Germinal center (tissue), 1 donor: ENCODE measurements at places on chromosomes 5 and 9.

DNA sequence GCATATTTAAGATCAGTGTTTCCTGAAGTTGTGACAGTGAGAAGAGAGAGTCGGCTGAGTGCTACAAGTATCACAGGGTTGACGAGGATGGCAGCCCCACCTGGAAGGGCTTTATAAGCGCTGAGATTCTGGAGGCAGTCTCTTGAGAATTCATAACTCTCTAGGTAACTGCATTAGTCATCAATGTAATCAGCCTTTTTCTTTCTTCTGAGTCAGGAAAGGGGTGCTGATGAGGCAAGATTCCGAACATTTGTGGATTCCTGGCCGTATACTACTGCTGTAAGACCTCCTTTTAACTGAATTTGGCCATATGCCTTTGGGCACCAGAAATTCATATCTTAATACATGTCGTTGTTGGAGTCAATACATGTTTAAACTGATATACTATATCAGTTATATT is 6.6 kb upstream of the RNF20 start:
- no peak for DNase-seq

DNA sequence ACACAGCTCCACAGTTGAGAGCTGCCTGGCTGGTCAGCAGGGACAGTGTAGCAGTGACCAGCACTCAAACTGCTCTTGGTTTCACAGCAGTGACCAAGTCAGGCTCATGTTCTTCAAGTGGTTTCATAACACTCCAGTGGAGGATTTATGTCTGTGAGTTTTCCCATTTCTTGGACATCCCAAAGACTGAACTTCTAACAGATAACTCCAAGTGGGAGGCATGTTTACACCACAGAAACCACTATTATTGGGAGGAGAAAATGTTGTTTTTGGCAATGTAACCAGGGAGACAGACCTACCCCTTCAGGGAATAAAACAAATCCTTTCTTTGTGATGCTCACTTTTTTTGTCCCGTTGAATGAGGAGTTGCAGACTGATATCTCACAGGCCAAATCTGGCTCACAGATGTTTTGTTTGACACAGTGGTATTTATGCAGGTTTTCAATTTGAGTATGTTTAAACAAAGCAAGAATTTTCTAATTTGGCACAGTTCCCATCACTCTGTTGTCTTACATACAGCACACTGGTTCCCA is 141.5 kb downstream of the RMI1 start:
- DNase-seq: no peak

GRCh38 chr9:93278144-93278543 is 94.2 kb downstream of the WNK2 start:
- no peak for DNase-seq

DNA sequence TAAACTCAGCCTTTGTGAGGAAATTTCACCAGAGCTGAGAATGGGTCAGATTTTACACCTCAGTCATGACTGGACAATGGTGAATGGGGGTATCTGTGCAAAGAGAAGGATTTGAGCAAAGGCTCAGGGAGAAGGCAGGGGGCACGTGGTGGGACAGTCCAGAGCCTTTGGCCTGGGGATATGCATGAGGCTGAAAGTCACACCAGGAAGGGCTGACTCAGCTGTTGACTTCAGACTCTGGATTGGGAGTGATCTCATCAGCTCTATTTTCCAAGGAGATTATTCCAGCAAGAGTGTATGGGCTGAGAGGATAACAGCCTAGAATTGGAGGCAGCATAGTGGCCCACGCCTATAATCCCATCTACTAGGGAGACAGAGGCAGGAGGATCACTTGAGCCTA is 53.6 kb downstream of the SAXO1 start:
- no peak for DNase-seq

- DNase-seq: no peak
These were observed 87.6 kb downstream of the BASP1 start for GRCh38 chr5:17305017-17305416.

GRCh38 chr9:93577975-93578682 is 1.7 kb downstream of the PHF2 start:
- DNase-seq: no peak

GRCh38 chr5:21709770-21710169 is 1143.4 kb downstream of the CDH12 start:
- DNase-seq: no peak

- DNase-seq: no peak
These were observed 14.6 kb downstream of the HSPB3 start for GRCh38 chr5:54470128-54470527.

- DNase-seq: no peak
These were observed 71.8 kb upstream of the ADAMTS2 start for GRCh38 chr5:179417016-179417415.

- no peak for DNase-seq
These were observed 60.7 kb downstream of the PRRT1B start for GRCh38 chr9:131605770-131606590.

DNA sequence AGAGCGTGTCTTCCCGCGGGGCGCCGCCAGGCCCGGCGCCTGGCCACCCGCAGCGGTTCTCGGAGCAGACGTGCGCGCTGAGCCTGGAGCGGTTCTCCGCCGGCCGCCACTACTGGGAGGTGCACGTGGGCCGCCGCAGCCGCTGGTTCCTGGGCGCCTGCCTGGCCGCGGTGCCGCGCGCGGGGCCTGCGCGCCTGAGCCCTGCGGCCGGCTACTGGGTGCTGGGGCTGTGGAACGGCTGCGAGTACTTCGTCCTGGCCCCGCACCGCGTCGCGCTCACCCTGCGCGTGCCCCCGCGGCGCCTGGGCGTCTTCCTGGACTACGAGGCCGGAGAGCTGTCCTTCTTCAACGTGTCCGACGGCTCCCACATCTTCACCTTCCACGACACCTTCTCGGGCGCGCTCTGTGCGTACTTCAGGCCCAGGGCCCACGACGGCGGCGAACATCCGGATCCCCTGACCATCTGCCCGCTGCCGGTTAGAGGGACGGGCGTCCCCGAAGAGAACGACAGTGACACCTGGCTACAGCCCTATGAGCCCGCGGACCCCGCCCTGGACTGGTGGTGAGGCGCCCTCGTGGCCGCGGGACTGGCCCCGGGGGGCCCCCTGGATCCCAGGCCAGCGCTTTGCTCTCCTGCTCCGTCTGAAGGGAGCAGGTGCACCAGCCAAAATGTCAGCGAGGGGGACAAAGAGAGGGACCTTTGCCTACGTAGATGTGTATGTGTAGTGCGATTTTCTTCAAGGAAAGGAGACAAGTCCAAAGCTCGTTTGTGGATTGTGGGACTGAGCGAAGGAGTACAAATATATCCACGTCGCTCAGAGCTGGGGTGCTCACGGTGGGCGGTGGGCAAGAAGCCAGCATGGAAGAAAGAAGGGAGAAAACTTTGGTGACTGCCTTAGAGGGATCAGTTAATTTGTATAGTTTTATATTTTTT is 19.5 kb downstream of the BTNL9 start:
- DNase-seq: no peak

GRCh38 chr9:84785792-84786547 is 116.4 kb downstream of the NTRK2 start:
- no peak for DNase-seq

DNA sequence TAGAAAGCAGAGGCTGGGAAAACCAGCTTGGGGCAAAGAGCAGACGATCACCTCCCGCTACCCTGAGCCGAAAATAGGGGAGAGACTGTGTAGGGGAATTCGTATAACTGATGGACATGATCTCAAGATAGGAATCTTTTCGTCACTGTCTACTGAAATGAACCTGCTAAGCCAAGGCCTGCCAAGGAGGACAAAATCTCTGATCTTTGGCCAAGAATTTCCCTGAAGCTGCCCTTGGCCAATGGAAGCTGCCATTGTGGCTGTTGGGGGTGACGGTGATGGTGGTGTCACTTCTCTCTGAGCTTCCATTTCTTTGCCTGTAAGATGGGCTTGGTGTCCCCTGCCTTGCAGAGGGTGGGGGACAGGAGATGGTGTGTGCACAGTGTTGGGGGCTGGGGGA is 3.3 kb upstream of the PTGES start:
- DNase-seq: no peak

- DNase-seq: no peak
These were observed 96.1 kb downstream of the FBN2 start for GRCh38 chr5:128441941-128442350.

GRCh38 chr9:130451509-130452388 is 7.0 kb downstream of the ASS1 start:
- no peak for DNase-seq

DNA sequence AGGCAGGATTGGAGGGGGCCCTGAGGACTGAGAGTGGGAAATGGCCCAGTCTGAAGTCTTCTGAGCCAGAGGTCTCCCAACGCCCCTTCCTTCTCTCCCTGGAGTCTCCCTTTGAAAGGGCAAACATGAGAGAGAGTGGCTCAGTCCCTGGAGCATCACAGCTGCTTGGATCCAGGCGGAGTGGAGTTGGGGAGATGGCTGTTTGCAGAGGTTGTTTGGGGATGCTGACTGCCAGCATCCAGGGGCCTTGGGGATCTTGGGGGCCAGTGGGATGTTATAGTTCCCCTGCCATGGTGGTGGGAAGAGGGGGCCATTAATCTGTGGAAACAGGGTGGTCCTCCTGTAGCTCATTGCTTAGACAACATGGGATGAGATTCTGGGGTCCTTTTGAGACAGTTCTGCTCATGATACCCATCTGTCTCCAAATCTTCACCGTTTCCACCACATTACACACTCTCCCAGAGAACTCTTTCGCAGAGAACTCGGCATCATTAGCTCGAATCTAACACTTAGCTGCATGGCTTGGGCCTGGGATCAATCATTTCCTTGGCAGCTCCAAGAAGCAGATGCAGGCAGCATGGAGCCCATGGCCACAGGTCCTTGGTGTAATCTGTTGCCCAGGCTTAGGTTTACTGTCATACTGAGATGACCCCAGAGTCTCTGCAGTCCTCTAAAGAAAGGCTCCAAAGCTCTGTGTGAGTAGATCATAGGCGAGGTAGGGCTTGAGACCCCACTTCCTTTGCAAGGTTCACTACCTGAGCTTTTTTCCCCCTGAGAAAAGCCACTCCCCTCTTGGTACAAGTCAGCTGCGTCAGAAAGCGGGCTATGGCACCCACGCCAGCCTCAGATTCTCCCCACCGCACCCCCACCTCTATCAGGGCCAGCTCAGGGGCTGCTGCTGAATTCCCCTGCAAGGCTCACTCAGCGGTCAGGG is 54.4 kb upstream of the SH3PXD2B start:
- no peak for DNase-seq

DNA sequence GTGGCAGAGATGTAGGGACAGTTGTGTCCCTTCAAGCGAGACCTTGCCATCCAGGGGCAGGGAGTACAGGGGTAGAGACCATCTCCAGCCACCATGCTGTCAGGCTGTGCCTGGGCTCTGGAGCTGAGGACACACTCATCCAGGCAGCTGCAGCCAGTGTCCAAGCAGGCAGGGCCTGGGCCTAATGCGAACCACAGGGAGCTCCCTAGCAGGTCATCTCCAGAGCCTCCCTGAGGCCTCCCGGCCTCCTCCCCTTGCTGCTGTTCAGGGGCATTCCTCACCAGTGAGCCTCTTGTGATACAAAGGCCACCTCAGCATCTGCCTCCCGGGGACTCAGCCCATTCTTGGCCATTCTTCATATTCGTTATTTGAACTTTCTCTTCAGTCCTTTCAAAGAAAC is 35.0 kb downstream of the TPPP start:
- no peak for DNase-seq

DNA sequence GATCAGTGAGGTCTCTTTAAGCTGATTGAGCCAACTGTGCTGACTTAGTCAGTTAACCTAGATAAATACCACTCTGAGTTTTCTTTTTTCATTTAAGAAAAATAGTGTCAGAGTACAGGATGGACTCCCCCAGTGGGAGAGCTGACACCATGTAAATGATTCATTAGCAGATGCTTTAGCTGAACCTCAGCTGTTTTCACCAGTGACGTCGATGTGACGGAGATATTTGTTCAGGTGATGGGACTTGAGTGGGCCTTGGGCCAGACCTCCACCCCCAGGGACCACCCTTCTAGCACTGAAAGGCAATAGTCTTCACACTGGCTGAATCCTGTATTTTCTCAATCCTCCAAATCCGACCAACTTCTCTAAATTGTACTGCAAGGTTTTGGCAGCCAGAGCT is 196.1 kb downstream of the GAS1 start:
- DNase-seq: no peak

- no peak for DNase-seq
These were observed 6.9 kb downstream of the TNFSF15 start for GRCh38 chr9:114798780-114799427.

DNA sequence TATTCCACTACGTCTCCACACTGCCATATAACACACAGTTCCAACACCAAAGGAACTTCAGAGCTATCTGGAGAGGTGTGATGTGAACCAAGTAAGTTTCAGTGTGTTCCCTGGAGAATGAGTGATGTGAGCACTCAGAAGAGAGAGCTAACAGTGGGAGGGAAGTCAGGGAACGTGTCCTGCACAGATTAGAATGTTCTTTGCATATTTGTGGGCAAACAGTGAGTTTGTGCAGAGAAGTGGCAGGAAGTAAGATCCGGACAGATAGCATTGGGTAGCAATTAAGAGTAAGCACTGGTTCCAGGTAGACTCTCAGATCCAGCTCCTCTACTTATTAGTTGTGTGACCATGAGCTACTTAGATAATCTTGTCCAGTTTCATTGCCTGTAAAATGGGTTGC is 206.4 kb downstream of the PDZD2 start:
- DNase-seq: no peak

DNA sequence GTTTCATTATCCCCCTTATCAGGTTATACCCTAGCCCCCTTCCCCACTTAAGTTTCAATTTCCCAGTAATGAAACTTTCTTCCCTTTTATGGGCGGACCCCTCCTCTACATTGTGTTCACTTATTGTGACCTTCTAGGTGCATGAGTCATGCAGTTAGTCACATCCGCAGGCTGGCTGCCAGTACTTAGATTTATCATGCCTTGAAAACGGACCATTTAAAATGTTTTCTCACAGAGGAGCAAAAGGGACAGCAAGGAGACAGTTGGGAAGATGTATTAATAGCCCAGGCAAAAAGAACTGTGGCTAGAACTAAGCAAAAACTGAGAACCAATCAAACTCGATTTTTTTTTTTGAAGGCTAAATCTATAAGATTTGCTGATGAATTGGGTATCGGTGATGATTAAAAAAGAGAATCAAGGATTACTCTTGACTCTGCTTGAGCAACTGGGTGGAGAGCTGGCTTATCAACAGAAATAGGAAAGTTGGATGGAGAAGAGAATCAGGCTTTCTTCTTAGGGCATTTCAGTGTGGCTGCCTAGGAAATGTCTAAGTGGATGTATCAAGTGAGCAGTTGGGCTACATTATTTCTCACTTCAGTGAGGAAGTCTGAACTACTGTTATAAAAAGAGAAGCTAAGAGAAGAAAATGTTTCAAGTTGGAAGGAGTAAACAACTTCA is 615.0 kb downstream of the HINT1 start:
- no peak for DNase-seq

- no peak for DNase-seq
These were observed 38.4 kb upstream of the BARHL1 start for GRCh38 chr9:132543960-132544359.
